Hematopoietic multipotent progenitor cell treated with erythropoietin and hydrocortisone succinate and interleukin-3 and kit ligand, for 15 days (in vitro differentiated cells): ENCODE measurements at places on chromosomes 3 and 15.

DNA sequence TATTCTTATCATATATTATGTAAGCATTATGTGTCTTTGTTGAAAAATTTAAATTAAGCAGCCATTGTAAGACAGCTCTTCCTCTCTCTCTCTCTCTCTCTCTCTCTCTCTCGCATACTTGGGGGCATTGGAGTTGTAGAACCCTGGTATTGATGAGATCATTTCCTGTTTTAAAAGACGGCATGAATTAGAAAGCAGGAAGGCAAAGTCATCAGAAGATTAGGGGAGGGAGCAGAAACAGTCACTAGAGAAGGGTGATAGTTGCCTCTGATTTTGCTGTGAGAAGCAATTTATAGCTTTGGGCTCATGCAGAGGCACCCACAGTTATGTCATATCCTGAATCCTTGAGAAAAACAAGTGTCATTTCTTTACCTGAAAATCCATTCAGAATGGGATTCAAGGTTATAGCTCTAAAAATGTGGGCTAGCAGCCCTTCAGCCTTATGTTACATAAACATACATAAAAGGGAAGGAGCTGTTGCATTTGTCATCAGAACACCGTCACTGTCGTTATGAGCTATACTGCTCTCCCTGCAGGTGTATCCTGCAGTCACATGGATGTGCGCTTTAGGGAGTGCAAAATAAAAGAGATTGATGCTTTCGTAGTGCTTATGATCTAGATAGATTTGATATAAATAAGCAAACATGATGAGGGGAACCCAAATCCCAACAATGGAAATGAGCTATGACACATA, 213.8 kb downstream of the NR1D2 start:
- no peak for DNase-seq

DNA sequence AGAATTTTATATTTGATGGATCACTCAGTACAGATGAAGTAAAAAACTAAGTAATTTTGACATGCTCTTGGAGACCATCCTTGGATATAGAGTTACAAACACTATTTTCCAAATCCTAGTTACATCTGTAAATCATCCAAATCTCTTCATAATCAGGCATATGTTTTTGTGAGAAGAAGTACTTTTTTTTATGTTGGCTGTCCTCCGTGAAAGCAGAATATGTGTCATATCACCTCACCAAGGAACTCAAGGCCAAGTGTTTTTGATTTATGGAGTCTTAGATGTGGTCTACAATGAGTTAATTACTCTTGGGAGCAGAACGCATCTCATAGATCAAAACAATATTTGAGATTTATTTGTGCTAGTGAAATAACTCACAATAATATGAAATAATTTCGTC, 416.5 kb upstream of the TGFBR2 start:
- no peak for DNase-seq

DNA sequence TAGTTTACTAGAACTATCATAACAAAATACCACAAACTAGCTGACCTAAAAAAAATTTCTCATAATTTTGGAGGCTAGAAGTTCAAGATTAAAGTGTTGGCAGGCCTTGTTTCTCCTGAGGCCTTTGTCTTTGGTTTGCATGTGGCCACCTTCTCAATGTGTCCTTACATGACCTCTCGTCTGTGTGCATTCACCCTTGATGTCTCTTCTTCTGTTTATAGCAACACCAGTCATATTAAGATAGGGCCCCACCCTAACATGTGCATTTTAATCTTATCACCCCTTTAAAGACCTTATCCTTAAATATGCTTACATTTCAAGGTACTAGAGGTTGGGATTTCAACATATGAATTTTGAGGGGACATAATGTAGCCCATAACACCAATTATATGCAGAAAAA, 177.0 kb downstream of the ZBBX start:
- DNase-seq: no peak

GRCh38 chr3:171980578-171981270, 58.7 kb upstream of the FNDC3B start:
- no peak for DNase-seq

GRCh38 chr3:153783106-153783505, 338.1 kb upstream of the ARHGEF26 start:
- DNase-seq: no peak

DNA sequence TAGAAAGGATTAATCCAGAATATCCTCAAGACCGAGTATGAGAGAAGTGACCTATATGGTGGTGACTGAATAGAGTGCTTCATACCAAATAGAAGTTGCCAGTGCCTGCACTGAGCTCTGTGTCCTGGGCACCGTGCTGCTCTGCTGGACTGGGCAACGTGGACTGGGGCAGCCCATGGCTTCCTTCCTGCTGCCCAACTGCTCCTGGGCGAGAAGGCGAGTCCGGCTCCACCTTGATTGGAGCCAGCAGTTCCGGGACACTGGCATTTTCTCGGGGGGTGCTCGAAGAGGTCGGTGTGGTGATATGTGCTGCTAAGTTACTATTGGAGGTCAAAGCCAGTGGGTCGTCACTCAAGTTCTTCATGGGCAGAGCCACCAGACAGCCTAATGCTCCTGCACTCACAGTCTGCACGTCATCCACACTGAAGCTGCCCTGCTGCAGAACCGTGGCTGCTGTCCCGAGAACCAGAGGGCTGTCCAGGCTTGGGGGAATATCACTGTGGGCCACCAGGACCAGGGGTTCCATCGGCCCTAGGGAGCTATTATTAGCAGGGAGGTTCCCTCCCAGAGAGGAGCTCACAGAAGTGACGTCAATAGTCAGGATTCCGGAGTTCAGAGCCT, 14.1 kb downstream of the ZXDC start:
- no peak for DNase-seq
